ENCODE measurements at places on chromosomes 1 and 21.

GRCh38 chr1:4089421-4090175, 189.5 kb upstream of the C1orf174 start:
- no peak for DNase-seq

GRCh38 chr21:21085206-21085605, 87.0 kb downstream of the NCAM2 start:
- no peak for DNase-seq

- DNase-seq = no peak
These were observed 18.9 kb downstream of the LDLRAP1 start for GRCh38 chr1:25562101-25562927.

- DNase-seq = no peak
These were observed 3.0 kb downstream of the PEAR1 start for GRCh38 chr1:156896490-156897033.

DNA sequence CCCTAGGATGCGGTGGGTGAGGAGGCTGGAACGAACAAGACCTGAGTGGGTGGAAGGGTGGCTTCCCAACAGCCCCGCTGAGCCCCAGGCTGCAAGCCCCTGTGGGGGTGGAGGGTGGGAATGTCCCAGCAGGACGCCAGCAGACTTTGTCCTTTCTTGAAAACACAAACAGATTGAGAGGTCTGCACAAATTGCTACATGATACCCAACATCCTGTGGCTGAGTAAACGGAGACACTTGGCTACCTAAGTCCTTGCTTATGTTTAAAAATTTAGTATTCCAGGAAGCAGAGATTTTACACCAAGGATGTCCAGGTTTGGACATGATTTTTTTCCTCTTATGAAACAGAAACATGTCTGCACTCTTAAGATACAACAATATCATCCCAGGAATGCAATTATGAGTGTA, 11.8 kb upstream of the F3 start:
- no peak for DNase-seq

All from fibroblast of the conjunctiva (primary cell).